ENCODE measurements at places on chromosomes 11 and 22.

DNA sequence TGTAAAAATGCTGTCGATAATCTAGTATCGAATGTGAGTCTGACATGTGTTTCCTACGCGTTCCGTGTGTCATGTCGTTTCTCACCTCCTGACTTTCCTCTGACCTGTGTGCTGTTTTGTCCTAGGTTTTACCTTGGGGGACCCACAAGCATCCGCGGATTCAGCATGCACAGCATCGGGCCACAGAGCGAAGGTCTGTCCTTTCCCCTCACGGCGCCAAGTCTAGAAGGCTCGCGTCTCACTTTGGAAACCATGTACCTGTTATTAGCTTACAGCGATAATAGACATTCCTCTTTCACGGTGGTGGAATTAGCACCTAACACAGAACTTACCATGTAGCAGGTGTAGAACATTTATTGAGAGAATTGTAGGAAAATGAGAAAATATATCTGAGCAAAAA is 28.6 kb downstream of the SAMM50 start:
- no peak for DNase-seq

GRCh38 chr11:17350455-17351171 is 987 bp upstream of the NCR3LG1 start:
- no peak for DNase-seq

GRCh38 chr22:26551568-26551967 is 38.4 kb downstream of the TPST2 start:
- DNase-seq: no peak

DNA sequence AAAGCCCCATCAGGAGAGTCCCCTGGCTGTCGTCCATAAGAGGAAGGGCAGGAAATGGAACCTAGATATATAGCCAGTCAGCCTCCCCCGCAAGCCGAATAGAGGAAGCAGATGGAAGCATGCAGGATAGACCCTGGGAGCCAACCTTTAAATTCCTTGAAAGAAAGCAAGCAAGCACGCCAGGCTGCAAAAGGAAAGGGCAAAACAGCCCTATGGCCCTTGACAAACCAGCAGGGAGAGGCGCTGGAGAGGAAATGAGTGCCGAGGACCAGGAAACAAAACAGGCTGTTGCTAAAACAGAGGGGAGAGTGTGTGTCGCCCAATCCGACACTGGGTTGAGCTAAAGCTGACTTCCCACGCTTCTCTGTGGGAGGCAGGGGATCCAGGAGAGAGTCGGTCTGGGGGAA is 203.5 kb upstream of the MTNR1B start:
- DNase-seq: no peak

GRCh38 chr11:134272381-134273316 is 3.5 kb upstream of the GLB1L3 start:
- DNase-seq: peak; percentile 68

GRCh38 chr22:33302549-33302948 is 244.4 kb upstream of the SYN3 start:
- no peak for DNase-seq

- no peak for DNase-seq
These were observed 65.0 kb downstream of the SLC36A4 start for GRCh38 chr11:93132836-93133235.

- no peak for DNase-seq
These were observed 43.6 kb upstream of the HORMAD2 start for GRCh38 chr22:30036656-30037055.

DNA sequence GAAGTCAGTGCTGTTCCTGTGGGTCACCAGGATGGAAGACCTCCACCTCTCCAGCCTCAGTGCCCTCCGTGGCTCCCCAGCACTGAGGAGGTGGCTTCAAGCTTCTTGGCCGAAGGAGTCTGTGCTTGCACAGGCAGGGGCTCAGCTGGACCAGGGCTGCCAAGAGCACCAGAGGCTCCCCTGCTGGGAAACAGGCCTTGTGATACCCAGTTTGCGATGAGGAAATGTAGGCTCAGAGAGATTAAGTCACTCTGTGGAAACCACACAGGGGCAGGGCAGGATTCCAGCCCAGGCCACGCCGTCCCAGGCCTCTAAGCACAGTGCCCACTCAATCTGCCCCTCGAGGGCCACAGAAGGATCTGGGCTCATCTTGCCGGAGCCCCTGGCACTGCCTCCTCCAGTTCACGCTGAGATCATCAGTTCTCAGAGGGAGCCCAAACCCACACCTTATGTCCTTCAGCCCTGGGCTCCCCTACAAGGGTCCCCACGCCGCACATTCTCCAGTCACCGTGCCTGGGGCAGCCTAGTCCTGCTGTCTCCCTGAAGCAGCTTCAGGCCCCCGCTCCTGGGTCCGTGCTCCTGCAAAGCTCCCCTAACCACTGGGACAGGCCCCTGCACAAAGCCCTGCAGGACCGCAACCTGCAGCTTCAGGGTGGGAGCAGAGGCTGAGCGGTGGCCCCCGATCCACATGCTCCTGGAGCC is 21.6 kb downstream of the ANO1 start:
- no peak for DNase-seq

DNA sequence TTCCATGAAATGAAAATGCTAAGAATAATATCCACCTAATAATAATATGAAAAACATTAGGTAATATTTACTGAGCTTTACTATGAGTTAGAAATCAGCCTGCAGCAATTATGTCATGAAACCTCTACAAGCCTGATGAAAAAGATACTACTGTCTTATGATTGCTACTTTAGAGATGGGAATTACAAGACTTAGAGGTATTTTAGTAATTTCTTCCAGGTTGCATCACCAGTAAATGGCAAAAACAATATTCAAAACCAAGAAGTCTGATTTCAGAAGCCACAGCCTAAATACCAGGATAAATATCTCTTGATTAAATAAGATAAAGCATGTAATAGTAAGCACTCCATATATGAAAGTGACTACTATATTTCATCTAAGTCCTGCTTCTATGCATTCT is 13.8 kb downstream of the OR5B21 start:
- no peak for DNase-seq

DNA sequence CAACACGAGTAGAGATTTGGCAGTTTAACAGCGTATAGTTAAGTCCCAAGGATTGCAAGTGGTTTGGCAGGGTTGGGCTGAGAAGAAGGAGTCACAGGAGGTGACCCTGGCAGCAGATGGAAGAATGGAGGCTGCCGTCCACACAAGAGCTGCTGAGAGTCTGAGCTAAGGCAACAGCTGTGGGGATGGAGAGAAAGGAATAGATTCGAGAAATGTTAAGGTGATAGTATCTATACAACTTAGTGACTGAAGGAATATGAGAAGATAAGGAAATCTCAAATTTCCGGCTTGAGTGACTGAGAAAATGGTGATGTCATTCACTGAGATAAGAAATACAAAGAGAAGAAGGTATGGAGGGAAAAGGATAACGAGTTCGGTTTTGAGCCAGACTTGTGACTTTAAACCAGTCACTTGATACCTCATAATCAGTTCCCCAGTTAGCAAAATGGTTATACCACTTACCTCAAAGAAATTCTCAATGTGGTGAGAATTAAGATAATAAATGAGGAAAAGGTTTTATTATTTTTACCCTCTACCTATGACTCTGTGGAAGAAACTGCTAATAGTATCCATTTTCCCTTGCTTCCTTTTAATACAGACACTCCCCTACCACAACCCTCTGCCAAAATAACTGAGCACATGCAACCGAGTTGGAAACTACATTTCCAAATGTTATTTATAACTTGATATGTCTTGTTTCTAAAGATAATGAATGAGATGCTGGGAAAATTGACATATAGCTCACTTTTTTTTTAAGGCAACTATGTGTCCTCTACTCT is 30.7 kb downstream of the FAM168A start:
- DNase-seq: no peak

GRCh38 chr11:72629266-72629665 is 45.0 kb downstream of the PDE2A start:
- DNase-seq: no peak

DNA sequence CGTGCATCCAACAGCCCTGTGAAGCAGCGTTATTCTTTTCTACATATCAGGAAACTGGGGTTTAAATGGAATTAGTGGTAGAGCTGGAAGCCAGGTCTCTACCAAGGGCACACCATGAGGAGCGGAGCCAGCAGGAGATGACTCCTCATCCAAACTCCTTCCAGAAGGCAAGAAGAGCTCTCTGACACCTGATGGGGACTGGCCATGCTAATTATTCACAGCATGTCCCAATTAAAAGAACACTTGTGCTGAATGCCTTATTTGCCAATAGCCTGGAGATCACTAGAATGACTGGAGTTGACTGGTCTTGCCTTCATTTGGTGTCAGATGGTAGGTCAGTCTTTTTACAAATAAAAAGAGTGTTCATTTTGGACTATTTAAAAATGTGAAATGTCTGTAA is 32.9 kb upstream of the SLN start:
- no peak for DNase-seq

- no peak for DNase-seq
These were observed 162.7 kb downstream of the NTM start for GRCh38 chr11:131533149-131533548.

GRCh38 chr22:50547263-50547985 is 1.7 kb downstream of the KLHDC7B start:
- DNase-seq: no peak

GRCh38 chr22:46303347-46303965 is 6.8 kb downstream of the GTSE1 start:
- no peak for DNase-seq

GRCh38 chr11:70627219-70627618 is 228.9 kb downstream of the CTTN start:
- DNase-seq: no peak

GRCh38 chr11:22347857-22348487 is 9.8 kb downstream of the SLC17A6 start:
- DNase-seq: no peak

DNA sequence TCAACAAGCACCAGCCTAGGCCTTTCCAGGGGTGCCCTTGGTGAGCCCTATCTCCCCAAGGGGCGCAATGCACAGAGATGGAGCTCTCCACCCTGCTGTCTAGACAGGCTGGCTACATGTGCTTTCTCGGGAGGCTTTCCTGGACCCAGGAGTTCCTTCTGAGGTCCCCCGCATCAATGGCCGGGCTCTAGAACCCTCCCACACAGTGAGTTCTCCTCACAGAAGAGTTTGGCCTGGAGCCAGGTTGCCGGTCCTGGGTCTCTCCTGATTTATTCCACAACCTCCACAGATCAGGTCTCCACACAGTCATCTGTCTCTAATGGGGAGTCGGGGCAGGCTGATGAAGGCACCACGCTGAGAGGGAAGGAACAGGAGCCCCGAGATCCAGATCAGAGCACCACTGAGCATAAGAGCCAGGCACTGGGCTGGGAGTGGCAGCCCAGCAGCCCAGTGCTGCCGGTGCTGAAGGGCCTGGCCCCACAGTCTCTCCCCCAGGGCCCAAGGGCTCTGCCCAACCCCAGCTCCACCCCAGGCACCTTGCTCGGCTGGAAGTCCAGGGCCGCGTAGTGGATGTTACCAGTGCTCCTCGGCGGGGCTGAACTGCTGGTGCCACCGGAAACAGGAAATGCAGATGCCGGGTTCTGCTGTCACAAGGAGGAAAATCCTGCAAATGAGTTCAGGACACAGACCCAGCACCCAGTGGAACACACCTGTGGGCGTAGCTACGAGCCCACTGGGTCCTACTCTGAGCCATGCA is 44.7 kb downstream of the GAB4 start:
- DNase-seq: no peak

DNA sequence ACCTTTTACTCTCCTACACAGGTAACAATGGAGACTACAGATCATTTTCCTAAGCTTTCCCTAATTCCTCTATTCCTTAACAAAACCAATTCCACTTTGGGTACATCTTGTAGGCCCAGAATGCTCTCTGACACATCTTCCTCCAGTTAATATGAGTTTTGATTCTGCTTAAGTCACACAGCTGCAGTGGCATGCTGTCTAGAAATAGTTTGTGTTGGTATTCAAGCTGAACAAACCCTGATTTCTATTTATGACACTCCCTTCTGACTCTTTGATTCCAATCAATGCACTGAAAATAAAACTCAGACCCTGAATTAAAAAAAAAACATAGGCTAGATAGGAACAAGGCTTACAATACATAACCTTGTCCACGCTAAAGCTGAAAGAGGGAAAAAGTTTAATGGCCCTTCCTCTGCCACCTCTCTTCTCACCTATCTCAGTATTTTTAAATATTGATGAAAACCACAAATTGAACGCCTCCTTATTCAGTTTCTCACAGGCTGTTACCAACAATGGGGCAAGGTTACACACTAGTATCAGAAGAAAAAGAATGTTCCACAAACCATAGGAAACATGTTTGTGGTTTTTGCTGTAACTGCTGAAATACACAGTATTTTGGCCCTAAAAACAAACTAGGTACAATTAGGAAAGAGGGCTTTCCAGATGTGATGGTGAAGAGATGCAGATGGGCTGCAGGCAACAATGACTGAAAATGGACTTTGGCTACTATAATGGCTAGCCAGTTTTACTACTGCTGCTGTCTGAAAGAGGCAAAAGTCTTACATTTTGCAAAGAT is 35.7 kb upstream of the GAB2 start:
- DNase-seq: no peak

- DNase-seq: no peak
These were observed 35.0 kb upstream of the ADORA2A start for GRCh38 chr22:24392218-24392931.

- no peak for DNase-seq
These were observed 28.5 kb downstream of the CELF1 start for GRCh38 chr11:47524291-47524874.

All from DMS79 (cell line).